ENCODE measurements at places on chromosomes 6 and 20. TPM values are rescaled to one million over a fixed set of nuclear protein-coding genes. Genes with fewer than 3 reads are reported as not detected.

BCL2L1 gene
- 96.1 TPM for total RNA-seq

HTR1B gene
- 0.57 TPM for total RNA-seq

RIMS4 gene
- total RNA-seq: 1.7 TPM

FILIP1 gene
- 0.51 TPM for total RNA-seq

MRAP2 gene
- 19.5 TPM for total RNA-seq

PAK5 gene
- total RNA-seq: not detected

BPI gene
- 0.68 TPM for total RNA-seq

SLC17A1 gene
- not detected for total RNA-seq

OR2H2 gene
- total RNA-seq: not detected
